Central memory CD4-positive, alpha-beta T cell (primary cell): ENCODE measurements at places on chromosomes 1 and 21.

DNA sequence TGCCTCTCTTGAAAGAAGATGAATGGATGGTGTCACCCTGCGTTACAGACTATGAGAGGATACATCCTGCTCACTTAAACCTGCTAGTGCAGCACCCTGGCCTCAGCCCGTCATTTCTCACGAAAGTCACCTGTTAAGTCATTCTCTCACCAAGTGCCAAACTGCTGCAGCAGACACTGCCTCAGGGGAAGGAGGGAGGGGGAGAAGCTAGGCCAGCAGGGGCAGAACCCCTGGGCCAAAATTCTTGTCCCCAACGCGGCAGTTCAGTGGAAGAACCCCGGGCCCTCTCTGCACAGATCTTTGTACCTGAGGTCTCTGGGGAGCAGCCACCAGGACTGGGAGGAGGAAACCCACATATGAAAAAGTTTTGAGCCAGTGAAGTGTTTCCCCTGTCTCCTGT lies 37.6 kb downstream of the SYT6 start:
- no peak for DNase-seq

GRCh38 chr1:152957561-152957960 lies 10.6 kb downstream of the SPRR5 start:
- DNase-seq, result no peak

- no peak for DNase-seq
Measured at GRCh38 chr1:78911956-78912880, 94.3 kb downstream of the ADGRL4 start.

DNA sequence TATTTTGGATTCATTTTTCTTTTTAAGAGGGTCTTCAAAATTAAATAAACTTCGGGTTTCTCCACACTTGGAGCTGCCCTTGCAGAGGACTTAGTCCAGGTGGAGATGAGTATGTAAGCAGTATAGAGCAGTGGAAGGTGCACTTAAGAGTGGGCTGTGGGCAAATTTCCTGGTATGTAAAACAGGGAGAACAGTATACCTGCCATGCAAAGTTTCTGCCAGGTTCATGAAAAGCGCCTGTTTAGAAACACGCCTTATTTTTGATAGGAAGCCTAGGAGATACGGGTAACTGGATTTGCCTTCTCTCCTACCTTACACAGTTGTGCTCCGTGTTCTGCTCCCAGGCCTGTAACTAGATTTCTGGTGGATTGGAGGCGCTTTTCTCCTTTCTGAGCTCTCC lies 1.2 kb downstream of the KDM4A start:
- no peak for DNase-seq

- DNase-seq, result no peak
Measured at GRCh38 chr1:46580140-46580903, 23.7 kb downstream of the MKNK1 start.

DNA sequence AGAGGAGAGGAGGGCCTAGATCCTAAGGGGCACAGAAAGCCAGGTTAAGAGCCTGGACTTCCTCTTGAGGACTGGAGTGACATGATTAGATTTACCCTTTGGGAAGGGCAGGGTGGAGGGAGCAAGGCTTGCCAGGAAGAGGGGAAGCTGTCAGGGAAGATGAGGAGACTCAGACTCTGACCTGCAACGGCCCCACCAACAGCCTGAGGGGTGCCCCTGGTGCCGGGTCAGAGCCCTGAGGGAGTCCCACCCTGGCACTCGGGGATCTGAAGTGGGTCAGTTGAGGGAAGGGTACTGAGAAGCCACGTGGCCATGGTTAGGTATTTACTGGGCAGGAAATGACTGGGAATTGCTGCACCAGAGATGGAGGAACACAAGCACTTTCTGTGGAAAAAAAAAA lies 9.8 kb downstream of the ECE1 start:
- DNase-seq, result no peak

- DNase-seq, result no peak
Measured at GRCh38 chr1:7576946-7577657, 194.0 kb upstream of the VAMP3 start.

GRCh38 chr21:33844104-33844889 lies 71.3 kb downstream of the ATP5PO start:
- DNase-seq, result no peak

GRCh38 chr1:155137154-155137949 lies 1.7 kb downstream of the SLC50A1 start:
- no peak for DNase-seq

GRCh38 chr1:24897263-24898151 lies 32.6 kb downstream of the RUNX3 start:
- no peak for DNase-seq

DNA sequence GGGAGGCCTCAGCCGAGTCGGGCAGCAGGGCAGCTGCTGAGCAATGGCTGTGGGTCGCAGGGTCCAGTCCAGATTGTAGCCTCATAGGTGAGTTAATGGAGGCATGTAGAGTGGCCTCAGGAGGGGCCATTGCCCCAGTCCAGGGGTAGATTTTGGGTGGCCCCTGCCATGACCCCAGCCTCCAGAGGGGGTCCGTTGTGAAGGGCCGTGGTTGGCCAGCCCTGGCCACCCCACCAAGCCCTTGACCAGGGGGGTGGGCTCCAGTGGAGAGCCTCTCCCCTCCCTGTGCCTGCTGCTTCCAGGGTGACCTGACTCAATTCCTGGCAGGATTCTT lies 26.1 kb downstream of the TRPM2 start:
- DNase-seq, result no peak

DNA sequence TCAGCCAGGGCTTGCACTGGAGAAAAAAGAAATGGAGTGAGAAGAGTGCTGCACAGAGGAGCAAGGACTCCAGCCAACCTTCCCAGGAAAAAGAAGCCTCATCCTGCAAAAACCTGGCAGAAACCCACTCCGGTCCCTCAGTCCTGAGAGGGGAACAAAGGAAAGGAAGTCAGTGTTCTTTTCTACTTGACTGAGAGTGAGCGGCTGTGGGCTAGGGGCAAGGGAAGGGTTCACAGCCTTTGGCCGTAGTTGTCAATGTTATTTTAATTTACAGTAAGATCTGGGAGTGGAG lies 8.9 kb upstream of the GOLT1A start:
- DNase-seq, result no peak

DNA sequence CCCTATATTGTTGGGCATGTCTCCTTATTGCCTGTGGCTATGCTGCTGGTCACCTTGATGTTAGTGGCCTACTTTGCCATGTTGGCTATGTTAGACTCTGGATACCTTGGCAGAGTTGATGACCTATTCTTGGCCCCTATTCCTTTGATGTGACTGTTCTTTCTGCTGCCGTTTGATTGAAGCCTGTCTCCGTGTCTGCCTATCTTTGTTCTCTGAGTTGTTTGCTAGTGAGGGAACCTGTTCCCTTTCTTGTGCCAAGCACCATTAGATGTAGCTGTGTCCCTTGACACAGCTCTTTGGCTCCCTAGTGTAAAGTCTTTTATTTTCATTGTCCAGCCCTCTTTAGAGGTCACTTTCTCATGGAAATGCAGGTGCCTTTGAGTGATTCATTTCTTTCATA lies 28.7 kb upstream of the PAPPA2 start:
- DNase-seq, result no peak

GRCh38 chr1:56901716-56902115 lies 47.1 kb downstream of the C8A start:
- no peak for DNase-seq

DNA sequence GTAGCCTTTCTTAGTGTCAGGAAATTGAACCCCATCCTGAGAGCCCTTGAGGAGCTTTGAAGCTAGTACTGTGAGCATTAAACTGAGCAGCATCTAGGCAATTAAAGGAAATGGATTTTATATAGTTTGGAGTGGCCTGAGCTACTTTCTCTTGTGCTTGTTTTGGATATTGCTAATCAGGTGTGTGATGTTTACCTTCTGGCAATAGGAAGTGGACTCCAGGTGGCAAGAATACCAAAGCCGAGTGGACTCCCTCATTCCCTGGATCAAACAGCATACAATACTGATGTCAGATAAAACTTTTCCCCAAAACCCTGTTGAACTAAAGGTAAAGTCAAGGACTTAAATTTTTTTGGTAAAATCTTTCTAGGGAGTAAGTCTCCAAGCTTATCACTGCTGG lies 79.4 kb downstream of the MACF1 start:
- DNase-seq, result no peak

GRCh38 chr1:2204415-2205190 lies 10.0 kb upstream of the FAAP20 start:
- no peak for DNase-seq

DNA sequence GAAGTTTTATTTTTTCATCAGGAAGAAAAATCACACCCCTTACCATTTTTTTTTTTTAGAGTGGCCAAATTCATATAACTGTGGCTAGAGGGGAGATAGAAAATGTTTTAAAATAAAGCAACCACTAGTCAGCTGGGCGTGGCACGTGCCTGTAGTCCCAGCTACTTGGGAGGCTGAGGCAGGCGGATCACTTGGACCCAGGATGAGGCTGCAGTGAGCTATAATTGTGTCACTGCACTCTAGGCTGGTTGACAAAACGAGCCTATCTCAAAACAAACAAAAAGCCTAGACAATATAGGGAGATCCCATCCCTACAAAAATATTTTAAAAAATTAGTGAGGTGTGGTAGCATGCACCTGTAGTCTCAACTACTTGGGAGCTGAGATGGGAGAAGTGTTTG lies 14.8 kb upstream of the BECN2 start:
- no peak for DNase-seq

- DNase-seq, result no peak
Measured at GRCh38 chr1:111743679-111744101, 4.5 kb upstream of the INKA2 start.

DNA sequence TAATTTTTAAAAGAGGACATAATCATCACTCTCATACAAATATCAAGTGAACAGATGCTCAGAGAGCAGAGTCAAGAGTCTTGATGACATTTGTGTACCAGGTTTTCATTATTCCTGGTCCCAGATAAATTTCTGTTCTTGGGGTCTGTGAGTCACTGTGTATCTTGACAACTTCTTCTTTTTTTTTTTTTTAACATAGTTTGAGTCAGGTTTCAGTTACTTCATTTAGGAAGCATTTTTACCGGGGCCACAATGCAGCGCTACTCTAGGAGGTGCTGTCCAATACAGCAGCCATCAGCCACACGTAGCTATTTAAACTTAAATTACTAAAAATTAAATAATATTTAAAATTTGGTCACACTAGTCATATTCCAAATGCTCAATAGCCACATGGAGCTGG lies 188.1 kb upstream of the SAMSN1 start:
- no peak for DNase-seq

DNA sequence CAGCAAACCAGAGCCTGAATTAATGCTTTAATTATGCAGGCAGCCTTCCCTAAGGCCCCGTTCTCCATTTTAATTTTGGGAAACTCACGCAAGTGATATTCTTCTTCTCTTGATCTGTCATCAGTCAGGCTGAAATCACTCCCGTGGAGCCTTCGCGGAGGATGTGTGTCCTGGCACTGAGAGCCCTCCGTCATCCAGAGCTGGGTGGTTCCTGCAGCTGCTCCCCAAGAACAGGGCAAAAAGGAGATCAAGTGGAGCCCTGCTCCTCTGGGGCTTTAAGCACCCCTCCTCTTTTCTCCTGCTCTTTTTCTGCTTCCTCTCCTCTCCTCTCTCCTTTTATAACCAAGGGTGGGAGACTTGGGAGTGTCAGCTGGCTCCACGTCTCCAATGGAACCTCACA lies 133.2 kb upstream of the CACNA1E start:
- DNase-seq, result no peak
